ENCODE measurements at places on chromosomes 5 and 9.
A peak's percentile ranks its signal among the peaks of the same experiment; 100 is the strongest.

GRCh38 chr9:87521834-87522233 is 24.2 kb downstream of the DAPK1 start:
- DNase-seq: no peak

- DNase-seq: peak; percentile 37
These were observed 42.4 kb upstream of the TMEM250 start for GRCh38 chr9:136160995-136161610.

DNA sequence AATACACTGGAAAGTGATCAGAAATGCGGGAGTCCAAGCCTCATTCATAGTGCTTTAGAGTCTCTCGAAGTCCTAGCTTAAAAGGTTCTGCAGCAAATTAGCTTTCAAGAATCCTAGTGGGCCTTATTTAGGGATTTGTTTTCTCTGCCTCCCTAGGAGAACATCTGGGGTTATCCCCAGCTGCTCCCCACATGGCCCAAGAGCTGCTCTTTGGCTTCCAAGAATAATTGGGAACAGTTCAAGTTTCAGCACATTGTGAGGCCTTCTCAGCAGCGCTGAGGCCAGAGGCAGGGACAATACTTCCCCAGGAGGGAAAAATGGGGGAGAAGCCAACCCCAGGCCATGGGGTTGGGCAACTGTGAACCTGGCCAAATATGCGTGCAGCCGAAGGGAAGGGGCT is 108.7 kb downstream of the LIFR start:
- DNase-seq: no peak

DNA sequence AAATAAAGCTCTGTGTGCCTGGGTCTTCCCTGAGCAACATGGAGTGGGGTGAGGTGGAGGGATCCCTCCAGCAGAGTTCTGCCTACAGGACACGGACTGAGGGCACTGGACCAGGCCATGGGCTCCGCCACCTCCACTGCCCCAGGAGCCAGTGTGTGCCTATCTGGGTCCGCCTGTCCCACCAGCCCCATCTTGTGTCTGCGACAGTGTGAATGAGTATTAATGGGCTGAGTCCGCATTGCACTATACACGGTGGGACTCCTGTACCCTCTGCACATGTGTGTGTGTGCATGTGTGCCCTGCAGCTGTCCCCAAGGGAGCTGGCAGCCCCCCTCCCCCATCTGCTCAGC is 11.4 kb downstream of the FGFR4 start:
- no peak for DNase-seq

- no peak for DNase-seq
These were observed 118.1 kb upstream of the NFIL3 start for GRCh38 chr9:91541734-91542133.

GRCh38 chr9:36937346-36937745 is 96.7 kb downstream of the PAX5 start:
- no peak for DNase-seq

- no peak for DNase-seq
These were observed 29.0 kb downstream of the TENT4A start for GRCh38 chr5:6742081-6742758.
